ENCODE measurements at places on chromosomes 11 and 22.

DNA sequence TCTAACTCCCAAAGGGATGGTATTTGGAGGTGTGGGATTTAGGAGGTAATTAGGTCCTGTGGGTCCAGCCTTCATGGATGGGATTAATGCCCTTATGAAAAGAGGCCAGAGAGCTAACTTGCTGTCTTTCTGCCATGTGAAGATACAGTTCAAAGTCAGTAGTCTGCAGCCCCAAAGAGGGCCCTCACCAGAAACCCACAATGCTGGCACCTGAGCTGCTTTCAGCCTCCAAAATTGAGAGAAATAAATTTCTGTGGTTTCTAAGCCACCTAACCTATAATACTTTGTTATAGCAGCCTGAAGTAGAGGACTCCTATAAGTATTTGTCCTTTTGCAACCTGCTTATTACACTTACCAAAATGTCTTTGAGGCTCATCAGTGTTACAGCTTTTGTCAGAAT is 16.2 kb downstream of the ATM start:
- DNase-seq, result no peak

- DNase-seq, result no peak
Measured at GRCh38 chr11:62124186-62125113, 639 bp downstream of the INCENP start.

- DNase-seq, result no peak
Measured at GRCh38 chr11:100808904-100809491, 121.9 kb downstream of the ARHGAP42 start.

- no peak for DNase-seq
Measured at GRCh38 chr11:78397398-78397797, 20.2 kb downstream of the GAB2 start.

DNA sequence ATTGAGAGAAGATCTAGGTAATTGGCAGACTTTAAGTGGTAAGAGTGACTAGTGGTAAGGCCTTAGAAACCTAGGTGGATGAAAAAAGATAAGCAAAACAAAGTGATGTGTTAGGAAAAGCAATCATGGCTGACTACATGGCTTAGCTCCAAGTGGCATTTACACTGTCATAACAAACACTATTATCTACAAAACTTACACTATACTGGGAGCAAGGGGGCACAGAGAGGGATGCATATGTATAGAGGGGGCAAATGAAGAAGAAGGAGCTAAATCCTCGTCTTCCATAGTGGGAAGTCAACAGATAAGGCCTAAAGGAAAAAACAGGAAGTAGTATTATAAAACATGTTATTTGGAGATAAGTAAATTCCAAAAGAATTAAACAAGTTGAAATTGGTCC is 32.5 kb downstream of the ADORA2A start:
- DNase-seq, result no peak

DNA sequence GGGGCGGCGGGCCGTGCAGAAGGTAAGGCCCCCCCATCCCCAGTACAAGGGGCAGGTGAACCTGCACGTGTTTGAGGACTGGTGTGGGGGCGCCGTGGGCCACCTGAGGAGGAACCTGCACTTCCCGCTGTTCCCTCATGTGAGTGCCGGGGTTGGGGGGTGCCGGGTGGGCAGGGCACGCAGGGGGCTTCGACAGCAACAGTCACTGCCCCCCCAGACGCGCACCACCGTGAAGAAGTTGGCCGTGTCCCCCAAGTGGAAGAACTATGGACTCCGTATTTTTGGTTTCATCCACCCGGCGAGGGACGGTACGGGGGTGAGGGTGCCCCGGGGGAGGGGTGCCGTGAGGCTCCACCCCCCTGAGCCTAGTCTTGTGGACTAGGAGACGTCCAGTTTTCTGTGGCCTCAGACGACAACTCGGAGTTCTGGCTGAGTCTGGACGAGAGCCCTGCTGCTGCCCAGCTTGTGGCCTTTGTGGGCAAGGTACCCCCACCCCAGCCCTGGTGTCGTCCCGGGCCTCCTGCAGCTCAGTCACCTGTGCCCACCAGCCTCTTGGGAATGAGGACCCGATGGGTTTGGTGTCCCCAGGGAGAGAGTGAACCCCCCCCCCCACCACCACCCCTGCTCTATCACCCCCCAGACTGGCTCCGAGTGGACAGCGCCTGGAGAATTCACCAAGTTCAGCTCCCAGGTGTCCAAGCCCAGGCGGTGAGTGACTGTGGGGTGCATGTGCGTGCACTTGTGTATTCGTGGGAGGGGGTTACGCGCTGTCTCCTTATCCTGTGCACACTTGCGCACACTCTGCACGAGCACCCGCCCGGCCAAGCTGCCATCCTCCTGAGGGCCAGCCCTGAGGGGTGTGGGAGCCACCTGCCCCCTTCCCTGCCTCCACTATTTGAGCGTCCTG is 3.8 kb downstream of the B4GALNT4 start:
- DNase-seq, result no peak

- DNase-seq, result no peak
Measured at GRCh38 chr11:72940417-72940816, 126.2 kb downstream of the ATG16L2 start.

DNA sequence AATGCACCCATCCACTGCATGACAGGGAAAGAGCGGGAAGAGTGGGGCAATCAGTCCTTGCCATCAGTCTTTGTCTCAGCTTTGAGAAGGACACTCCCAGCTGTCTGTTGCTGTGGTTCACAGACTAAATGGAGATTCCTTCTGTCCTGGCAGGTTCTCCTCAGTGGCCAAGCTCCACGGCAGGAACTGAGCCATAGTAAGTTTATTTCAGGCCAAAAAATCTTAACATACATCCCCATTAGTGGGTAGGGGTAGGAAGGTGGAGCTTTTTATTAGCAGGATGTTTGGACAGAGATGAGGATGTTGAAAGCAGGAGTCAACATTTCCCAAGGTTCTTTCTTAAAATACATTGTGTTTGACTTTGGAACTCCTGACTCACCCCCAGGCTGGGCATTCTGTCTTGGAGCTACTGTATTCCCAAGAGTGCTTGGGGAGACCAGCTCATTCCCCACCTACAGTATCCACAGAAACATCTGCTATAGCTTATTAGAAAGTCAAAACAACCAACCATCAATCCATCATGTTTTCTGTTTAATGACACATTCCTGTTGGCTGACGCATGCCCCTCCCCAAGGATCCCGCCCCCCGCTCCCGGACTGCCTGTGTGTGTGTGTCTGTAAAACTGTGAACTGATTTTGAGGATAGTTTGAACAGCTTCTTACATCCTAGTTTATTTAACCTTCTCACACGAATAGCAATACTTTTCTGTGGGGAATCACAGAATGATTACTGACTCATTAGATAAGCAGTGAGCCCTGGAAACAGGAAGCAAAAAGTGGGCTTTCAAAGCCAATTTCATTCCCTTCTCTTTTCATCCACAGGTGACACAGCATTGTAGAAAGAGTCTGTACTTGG is 109.5 kb downstream of the CCDC81 start:
- DNase-seq, result no peak

GRCh38 chr11:123046473-123047259 is 15.3 kb downstream of the HSPA8 start:
- no peak for DNase-seq

GRCh38 chr22:27215871-27216270 is 558.5 kb downstream of the MIAT start:
- DNase-seq, result no peak

- no peak for DNase-seq
Measured at GRCh38 chr11:79374727-79375126, 66.1 kb downstream of the TENM4 start.

DNA sequence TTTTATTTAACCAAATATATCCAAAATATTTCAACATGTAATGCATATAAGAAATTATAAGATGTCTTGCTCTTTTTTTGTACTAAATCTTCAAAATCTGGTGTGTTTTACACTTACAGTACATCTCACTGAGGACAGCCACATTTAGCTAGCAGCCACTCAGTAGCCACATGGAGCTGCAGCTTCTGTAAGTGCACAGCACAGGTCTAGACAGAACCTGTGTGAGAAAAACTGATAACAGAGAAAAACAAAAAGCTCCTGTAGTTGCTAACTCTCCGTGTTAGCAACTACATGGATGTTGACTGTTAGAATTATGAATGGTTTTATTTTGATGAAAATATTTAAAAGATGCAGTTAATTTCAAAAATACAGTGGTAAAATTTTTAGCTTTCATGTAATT is 22.2 kb downstream of the ASRGL1 start:
- no peak for DNase-seq
